ENCODE measurements at places on chromosomes 4 and X. TPM values are rescaled to one million over a fixed set of nuclear protein-coding genes. Genes with fewer than 3 reads are reported as not detected.

DNA sequence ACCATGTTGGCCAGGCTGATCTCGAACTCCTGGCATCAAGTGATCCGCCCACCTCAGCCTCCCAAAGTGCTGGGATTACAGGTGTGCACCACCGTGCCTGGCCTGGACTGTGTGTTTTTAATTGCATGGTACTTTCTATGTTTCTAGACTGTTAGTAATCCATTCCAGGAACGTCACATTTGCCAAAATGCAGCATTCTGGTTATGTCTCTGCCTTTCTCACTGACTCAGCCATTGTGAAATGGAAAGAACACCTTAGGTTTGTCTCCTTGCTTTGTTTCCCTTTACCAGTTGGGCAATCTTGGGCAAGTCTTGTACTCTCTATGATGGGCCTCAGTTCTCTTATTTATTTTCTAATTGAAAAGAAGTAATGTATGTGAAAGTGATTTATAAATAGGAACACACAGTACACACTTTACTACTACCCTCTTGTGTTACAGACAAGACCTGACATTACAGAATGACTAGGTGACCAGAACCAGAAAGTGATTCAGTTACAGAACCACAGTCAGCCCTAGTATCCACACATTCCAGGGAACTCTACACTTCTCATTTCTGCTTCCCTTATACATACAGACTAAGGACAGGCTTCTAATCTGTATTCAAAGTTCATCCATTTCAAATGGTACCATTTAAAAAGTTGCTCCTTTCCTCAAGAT is 187.1 kb downstream of the MGST2 start:
- DNase-seq, result no peak

- DNase-seq, result no peak
Measured at GRCh38 chr4:165600959-165601683, 222.3 kb downstream of the CPE start.

DNA sequence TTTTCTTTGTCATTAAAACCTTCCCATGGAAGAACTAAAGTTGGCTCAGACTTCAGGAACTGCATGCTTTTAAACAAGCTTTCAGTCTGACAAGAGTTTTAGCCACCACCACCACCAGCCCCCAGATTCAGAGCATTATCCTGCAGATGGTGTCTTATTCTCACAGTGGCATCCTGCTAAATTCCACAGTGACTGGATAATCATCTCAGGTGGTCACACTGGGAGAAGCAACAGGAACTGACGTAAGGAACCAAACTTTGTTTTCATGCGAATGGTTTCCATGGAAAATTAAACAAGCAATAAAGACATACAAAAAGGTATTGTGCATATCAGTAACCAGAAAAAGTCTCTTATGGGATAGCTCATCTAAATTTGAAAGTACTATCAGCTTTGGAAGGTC is 370.7 kb downstream of the FBXW7 start:
- peak; percentile 13 for DNase-seq

- no peak for DNase-seq
Measured at GRCh38 chrX:43878906-43879526, 3.2 kb downstream of the MAOB start.

- no peak for DNase-seq
Measured at GRCh38 chr4:38598489-38598888, 65.5 kb upstream of the KLF3 start.

GRCh38 chrX:129653181-129653970 is 1.4 kb downstream of the APLN start:
- no peak for DNase-seq

DNA sequence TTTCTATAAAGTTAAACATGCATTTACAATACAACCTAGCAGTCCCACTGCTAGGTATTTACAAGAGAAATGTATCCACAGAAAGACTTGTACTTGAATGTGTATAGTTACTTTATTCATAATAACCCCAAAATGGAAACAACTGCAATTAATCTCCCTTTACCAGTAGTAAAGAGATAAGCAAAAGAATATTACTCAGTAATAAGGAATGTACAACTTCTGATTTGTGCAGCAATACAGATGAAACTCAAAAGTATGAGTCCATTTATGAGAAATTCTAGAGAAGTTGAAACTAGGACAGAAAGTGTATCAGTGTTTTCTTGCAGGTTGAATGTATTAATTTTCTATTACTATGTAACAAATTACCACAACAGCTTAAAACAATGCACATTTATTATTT is 15.2 kb downstream of the USP53 start:
- no peak for DNase-seq

DNA sequence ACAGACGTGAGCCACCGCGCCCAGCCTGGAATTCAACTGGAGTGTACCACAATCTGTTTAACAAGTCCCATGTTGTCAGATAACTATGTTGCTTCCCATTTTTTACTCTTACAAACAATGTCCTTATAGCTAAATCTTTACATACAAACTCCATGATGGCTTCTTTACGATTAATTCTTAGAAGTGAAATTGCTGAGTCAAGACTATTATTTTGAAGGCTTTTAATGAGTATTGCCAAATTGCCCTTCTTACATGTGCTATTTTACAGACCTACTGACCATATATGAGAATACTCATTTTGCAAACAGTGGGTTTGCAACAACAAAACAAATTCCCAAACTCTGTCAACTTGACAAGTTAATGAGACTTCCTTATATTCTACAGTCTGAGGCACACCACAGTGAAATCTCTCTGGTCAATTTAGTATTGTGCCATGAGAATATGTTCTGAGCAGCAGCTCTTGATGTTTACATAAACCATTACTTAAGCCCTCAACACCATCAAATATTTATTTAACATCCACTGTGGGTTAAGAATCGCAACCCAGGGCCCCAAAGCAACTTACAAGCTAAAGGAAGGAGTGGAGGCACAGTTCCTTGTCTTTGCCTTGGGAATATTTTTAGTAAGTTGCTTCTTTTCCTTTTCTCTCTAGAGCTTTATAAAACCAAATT is 128.5 kb downstream of the SPRY1 start:
- DNase-seq, result no peak

DNA sequence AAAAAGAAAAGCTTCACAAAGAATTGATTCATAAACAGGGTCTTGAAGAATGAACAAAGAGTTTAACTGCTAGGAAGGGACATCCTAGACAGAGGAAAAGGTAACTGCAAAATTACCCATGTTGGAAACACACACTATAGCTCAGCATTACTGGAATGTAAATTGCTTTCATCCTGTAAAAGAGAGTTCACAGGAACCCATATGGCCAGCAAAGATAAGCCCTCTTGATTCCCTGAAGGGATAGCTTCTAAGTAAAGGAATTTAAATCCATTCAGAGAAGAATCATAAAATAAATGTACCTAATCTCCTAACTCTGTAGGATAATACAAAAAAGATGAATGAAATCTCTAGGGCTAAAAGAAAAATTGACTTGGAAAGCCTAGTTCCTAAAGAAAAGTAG is 107.1 kb upstream of the INTU start:
- no peak for DNase-seq

DNA sequence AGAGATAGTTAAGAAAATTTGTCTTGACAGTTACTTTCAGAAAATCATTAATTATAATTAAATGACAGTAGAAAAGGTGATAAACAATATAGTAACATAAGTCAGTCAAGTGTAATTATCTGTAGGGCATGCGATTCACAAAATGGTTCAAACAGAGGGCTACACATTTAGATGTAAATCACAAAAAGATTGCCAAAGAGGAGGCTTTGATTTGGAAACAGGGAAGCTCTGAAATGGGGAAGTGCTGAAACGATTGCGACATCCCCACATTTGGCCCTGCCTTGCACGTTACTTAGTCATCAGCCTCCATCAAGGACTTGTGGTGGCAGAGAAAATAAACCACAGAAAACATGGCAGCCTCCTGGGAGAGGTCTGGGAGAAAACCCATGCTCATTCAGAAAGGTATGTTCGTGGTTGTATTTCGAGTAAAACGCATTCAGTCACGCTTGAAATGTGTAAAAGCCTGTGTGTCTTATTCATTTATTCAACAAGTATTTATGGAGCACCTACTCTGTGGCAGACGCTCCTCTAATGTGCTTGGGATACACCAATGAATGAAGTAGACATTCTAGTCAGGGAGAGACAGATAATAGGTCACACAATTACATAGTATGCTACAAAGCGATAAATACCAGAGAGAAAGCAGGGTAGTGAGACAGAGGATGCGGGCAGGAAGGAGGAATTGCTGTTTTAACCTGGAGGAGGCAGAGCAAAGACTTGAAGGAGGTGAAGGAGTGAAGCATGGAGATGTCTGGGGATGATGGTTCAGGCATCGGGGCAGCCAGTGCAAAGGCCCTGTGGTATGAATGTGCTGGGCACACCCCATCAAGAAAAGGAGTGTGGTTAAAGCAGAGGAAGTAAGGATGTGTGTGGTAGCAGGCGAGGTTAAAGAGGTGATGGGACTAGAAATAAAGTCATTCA is 7.8 kb downstream of the RBM47 start:
- DNase-seq, result no peak

- peak; percentile 65 for DNase-seq
Measured at GRCh38 chr4:10106421-10107039, 10.1 kb downstream of the WDR1 start.

DNA sequence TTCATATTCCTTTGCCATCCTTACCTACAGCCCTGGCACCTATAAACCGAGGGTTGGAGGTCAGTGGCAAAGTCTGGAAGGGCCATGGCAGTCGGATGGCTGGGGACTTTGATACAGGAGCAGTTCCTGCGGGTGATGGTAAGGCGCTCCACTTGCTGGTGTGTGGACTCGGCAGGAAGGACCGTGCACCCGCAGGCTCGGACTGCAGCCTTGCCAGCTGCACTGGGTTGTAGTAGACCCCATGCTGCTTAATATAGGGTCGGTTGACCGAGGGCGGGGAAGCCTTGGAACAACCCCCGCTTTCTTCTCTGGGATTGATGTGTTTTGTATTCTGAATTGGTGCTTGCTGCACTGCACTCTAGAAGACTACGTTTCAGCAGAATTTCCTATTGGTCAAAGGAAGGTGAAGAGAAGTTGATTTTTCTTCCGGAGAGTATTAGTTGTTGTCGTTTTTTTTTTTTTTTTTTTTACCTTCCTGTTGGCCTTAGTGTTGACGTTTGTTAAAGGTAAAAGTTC is 638 bp downstream of the BLTP1 start:
- peak; percentile 50 for DNase-seq

DNA sequence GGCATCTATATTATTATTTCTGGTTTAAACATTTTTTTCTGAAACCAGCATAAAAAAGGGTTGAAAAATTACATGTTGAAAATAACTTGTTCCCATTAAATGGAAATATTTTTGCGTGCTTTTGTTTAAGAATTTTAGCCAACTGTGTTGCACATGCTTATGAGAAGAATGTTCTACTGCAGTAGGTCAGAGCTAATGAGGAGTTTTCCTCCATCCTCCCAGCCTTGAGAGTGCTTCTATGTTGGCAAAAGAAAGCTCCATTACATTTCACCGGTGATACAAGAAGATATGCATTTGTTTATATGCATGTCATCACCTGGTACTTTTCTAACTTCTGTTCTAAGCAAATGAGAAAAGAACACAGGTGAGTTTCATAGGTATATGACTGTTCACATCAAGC is 13.6 kb upstream of the TDO2 start:
- no peak for DNase-seq

DNA sequence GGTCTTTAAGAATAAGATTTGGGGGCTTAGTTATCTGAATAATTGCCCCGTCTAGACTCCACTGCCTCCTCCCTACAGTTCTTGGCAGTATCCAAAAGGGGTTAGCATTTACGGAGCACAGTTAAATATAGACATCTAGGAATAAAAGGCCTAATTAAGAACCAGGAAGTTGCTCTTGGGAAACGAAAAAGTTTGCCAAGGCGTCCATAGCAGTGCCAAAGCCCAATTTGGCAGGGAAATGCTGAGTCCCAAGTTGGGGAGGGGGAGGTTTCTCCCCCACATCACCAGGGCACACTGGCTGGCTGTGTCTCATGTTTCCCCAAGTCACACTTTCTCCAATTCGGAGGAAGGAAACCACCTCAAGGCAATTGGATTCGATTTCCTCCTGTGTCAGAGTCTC is 338.7 kb downstream of the FBXW7 start:
- DNase-seq, result no peak

DNA sequence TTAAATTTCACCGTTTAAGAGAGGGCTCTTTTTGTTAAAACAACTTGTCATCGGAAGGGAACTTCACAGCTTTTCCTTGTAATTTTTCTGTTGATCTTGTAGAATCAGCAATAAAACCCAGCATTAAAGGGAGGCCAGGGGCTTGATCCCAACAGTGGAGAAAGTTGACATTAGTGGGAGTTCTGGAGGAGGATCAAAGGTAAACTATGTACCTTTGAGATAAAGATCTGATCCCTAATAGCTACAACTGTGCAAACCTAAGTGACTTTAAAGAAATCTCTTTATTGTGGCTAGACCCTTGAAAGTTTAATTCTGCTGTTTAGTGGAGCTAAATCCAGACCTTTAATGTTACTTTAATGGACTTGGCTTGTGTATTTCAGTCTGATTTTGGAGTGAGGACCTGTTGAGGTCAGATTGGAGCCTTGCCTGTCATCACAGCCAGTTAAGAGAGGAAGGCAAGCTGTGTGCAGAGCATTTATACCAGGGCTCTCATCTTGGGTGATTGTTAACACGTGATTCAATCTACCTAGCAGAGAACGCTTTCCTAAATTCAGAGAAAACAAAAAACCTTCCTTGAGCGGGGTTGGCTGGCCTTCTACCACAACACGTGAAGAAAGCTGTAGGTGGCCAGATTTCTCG is 1.7 kb downstream of the DOCK11 start:
- DNase-seq, result no peak

GRCh38 chrX:29992083-29992482 is 223.3 kb upstream of the MAGEB2 start:
- DNase-seq, result no peak

GRCh38 chr4:153204728-153205648 is 745 bp downstream of the TRIM2 start:
- DNase-seq, result peak; percentile 19

DNA sequence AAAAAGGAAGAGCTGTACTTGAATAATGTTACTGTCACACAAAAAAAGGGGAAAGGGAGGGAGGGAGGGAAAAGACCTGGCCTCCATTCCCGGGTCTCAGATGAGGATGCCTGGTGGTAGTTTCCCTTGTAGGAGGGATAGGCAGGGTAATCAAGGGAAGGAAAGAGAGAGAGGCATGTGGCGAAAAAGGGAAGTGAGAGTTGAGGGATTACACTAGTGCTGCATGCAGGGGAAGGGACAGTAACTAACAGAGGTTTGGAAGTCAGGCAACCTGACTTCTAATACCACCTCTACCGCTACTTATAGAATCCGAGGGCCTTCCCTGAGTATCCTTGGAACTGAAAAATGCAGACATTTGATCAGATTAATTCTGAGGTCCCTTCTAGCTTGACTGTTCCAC is 821.7 kb upstream of the FTHL17 start:
- DNase-seq, result no peak

GRCh38 chr4:77229433-77229832 is 72.4 kb downstream of the CCNG2 start:
- DNase-seq, result no peak

GRCh38 chr4:186144946-186145569 is 40.6 kb downstream of the FAM149A start:
- DNase-seq, result peak; percentile 85

RPS3A gene
- total RNA-seq, result 2,810 TPM

CACNA1F gene
- 0.55 TPM for total RNA-seq

SHOX gene
- total RNA-seq, result not detected

SRPK3 gene
- not detected for total RNA-seq

USP26 gene
- total RNA-seq, result not detected

BANK1 gene
- total RNA-seq, result not detected

ZNF275 gene
- total RNA-seq, result 6.9 TPM

RBMXL3 gene
- not detected for total RNA-seq

MTM1 gene
- 15.9 TPM for total RNA-seq

GLRA2 gene
- total RNA-seq, result not detected

Data from H7 (cell line).